ENCODE measurements at places on chromosomes 7 and 10.

- H3K27ac ChIP-seq: no peak overlapping the region
- no peak for DNase-seq
- no peaks in the 10 kb centered on the region for H3K36me3 ChIP-seq
Observed at GRCh38 chr7:27031289-27032172, 64.3 kb downstream of the HOXA1 start.

DNA sequence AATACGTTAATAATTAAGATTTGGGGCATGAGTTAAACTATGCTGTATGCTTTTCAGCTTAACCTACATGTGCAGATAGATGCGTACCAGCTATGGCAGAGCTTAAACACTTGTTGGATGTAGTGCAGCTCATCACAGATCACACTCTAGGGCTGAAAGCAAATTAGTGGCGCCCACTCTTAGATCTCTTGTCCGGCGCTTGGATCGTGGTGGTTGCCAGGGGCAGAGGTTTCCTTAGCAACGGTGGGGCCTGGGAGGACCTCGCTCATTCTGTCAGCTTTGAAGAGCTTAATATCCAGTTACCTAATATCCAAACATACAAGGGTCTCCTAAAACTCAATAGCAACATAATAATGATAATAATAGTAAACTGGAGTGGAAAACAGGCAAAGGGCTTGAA is 548.2 kb upstream of the PFKP start:
- DNase-seq: no peak
- H3K4me3 ChIP-seq: no peak overlapping the region
- no peaks in the 10 kb centered on the region for H3K27me3 ChIP-seq
- H3K27ac ChIP-seq: no peak overlapping the region
- no peaks in the 10 kb centered on the region for H3K36me3 ChIP-seq
- H3K4me1 ChIP-seq: no peaks in the 10 kb centered on the region

GRCh38 chr10:110175406-110175805 is 32.0 kb upstream of the MXI1 start:
- H3K27ac ChIP-seq: no peak overlapping the region
- peaks cover 8% of the 10 kb centered on the region for H3K27me3 ChIP-seq
- DNase-seq: no peak
- H3K4me3 ChIP-seq: no peak overlapping the region
- no peaks in the 10 kb centered on the region for H3K4me1 ChIP-seq

- H3K27ac ChIP-seq: no peak overlapping the region
- no peaks in the 10 kb centered on the region for H3K36me3 ChIP-seq
- DNase-seq: no peak
Observed at GRCh38 chr10:22810643-22811465, 96.5 kb upstream of the PIP4K2A start.

- H3K4me1 ChIP-seq: no peaks in the 10 kb centered on the region
- DNase-seq: no peak
- no peaks in the 10 kb centered on the region for H3K27me3 ChIP-seq
- no peaks in the 10 kb centered on the region for H3K36me3 ChIP-seq
Observed at GRCh38 chr7:143452495-143452894, 9.2 kb downstream of the TAS2R60 start.

- no peaks in the 10 kb centered on the region for H3K27me3 ChIP-seq
- no peak overlapping the region for H3K4me3 ChIP-seq
- no peaks in the 10 kb centered on the region for H3K36me3 ChIP-seq
- H3K4me1 ChIP-seq: no peaks in the 10 kb centered on the region
- H3K27ac ChIP-seq: peak overlapping the region; percentile 60
- DNase-seq: no peak
Observed at GRCh38 chr10:58897236-58897635, 279.2 kb upstream of the PHYHIPL start.

DNA sequence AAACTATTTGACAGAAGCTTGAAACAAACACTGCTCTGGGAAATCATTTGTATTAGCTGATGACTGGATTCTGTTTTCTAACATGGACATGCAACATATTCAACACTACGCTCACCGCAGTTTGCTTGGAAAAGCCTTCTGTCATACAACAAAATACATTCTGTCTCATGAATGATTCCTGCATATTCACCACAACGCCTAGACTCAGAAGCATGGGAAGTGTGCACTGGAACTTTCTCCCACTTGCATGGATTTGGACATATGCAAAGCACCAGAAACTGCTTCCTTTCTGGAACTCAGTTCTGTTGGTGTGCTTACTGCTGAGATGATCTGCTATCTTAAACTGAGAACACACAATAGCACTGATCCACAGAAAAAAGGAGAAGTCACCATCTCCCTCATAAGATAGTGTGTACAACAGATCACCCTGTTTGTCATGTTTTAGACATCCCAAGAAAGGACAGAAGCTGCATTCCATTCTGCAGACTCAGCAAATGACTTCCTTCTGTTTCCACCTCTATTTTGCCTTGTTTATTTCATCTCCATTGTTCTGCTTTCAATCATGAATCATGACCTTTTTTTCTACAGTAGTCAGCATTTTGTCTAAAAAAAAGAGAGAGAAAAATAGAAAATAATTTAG is 115.8 kb downstream of the HTR7 start:
- H3K4me3 ChIP-seq: no peak overlapping the region
- no peaks in the 10 kb centered on the region for H3K27me3 ChIP-seq
- peak; percentile 13 for DNase-seq

GRCh38 chr10:48552946-48553564 is 51.8 kb downstream of the ARHGAP22 start:
- no peaks in the 10 kb centered on the region for H3K27me3 ChIP-seq
- no peaks in the 10 kb centered on the region for H3K36me3 ChIP-seq
- no peak overlapping the region for H3K27ac ChIP-seq
- DNase-seq: no peak
- no peaks in the 10 kb centered on the region for H3K4me1 ChIP-seq

DNA sequence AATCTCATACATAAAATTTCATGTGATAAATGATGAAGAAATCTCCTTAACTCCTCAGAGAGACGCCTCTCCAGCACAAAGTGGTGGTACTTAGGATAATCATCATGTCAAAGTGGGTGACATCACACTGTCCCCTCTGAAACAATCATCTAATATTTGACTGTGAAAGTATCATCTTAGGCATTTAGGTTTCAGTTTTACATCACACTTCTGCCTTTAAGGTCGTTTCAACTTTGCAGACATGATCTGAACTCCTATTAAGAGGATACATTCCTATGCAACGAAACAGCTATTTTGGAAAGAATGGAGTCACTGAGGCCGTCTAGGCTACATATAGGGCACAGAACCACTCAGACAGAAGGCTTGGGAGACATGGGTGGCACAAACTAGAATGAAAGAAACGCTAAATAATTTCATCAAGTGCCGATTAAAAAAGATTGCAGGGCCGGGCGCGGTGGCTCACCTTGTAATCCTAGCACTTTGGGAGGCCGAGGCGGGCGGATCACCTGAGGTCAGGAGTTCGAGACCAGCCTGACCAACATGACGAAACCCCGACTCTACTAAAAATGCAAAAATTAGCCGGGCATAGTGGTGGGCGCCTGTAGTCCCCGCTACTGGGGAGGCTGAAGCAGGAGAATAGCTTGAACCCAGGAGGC is 2.0 kb downstream of the VOPP1 start:
- H3K36me3 ChIP-seq: no peaks in the 10 kb centered on the region
- H3K4me1 ChIP-seq: peaks cover 27% of the 10 kb centered on the region
- no peak overlapping the region for H3K27ac ChIP-seq
- no peak for DNase-seq
- no peaks in the 10 kb centered on the region for H3K27me3 ChIP-seq

- H3K4me3 ChIP-seq: no peak overlapping the region
- no peaks in the 10 kb centered on the region for H3K27me3 ChIP-seq
- H3K27ac ChIP-seq: no peak overlapping the region
- no peaks in the 10 kb centered on the region for H3K4me1 ChIP-seq
- no peaks in the 10 kb centered on the region for H3K36me3 ChIP-seq
Observed at GRCh38 chr10:84114088-84114667, 25.1 kb upstream of the GHITM start.

DNA sequence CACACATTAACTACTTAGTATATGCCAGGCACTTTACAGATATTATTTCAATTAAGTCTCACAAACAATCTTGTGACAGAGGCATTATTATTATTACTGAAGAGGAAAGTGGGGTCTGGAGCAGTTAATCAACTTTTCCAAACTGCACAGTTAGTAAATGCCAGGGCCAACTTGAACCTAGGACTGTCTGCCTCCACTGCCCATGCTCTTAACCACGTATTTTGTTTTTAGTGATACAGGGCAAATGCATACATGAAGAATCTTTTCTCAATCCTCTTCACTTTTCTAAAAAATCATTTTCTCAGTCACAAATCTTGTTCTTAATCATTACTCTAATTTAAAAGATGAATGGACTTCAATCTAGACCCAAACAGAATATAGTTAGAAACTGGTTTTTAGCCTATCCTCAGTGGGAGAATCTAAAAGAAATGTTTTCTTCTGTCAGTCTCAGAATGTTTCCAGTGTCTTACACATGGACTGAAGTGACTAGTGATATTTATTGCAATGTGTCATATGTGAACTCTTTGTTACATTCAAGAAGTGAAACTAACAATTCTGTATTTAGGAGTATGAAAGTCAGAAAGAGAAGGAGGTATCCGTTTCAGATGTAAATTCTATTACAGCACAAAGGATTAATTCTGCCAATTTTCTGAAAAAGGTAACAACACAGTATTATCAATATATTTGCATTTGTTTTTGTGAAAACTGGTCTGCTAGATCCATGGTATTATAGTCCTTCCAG is 55.5 kb upstream of the CCNJ start:
- no peaks in the 10 kb centered on the region for H3K27me3 ChIP-seq
- no peaks in the 10 kb centered on the region for H3K4me1 ChIP-seq
- DNase-seq: no peak
- no peaks in the 10 kb centered on the region for H3K36me3 ChIP-seq

- H3K4me1 ChIP-seq: no peaks in the 10 kb centered on the region
- H3K27me3 ChIP-seq: no peaks in the 10 kb centered on the region
- no peak for DNase-seq
Observed at GRCh38 chr7:95046494-95047240, 139.3 kb downstream of the PPP1R9A start.

DNA sequence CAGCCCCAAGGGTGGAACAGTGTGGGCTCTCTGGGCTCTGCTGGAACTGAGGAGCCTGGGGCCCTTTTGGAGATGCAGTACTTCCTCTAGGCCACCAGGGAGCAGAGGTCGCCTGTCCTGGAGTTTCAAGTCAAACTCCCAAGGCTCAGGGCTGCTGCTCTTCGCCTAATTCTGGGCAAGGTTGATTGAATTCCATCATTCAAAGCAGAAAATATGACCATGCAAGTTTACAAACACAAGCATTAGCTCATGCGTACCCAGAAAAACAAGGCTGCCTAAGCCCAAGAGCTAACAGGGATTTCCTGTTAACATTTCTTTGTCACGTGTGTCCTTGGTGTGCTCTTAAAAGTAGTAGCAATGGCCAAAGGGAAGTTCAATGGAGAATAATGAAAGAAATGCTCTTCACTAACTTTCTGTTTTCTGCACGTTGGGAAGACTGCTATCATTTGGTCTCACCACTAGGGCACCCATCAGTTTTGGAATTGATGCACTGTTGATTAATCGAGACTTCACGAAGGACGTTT is 20.1 kb downstream of the LDB3 start:
- no peak overlapping the region for H3K27ac ChIP-seq
- DNase-seq: peak; percentile 54
- no peak overlapping the region for H3K4me3 ChIP-seq
- H3K27me3 ChIP-seq: no peaks in the 10 kb centered on the region
- H3K36me3 ChIP-seq: no peaks in the 10 kb centered on the region

DNA sequence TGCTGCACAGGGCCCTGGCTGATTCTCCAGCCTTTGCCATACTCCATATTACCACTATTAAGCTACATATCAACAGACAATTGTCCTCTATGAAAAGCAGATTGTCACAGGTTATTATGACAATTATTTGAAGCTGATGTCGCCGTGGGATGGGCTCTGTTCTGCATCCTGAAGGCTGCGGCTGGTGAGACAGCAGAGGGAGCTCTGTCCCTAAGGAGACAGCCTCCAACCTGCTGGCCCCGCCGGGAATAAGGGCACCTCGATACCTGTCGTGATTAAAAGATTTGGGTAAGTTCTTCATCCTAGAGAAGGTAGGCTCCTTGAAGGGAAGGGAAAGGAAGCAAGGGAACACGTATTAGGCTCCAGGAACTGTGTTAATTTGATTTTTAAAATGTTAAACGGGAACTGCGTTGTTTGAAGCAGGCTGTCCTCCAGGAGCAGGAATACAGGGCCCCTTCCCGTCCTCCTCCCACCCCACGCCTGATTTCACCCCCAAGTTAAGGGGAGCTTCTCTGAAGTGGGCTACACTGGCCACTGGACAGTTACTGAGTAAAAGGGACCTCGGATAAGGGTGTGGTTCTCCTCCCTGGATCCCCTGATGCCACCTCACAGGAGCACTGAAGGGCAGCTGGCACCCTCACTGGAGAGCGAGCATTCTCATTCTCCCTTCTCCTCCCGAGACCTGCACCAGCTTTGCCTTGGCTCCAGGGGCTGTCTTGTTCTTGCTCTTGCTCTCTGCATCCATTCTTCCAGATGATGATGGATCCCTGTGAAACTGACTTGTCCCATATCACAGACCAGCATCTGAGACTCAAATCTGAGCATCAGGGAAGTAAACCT is 11.8 kb upstream of the TIAL1 start:
- H3K36me3 ChIP-seq: no peaks in the 10 kb centered on the region
- no peak overlapping the region for H3K4me3 ChIP-seq
- DNase-seq: peak; percentile 20
- H3K27me3 ChIP-seq: no peaks in the 10 kb centered on the region
- H3K27ac ChIP-seq: no peak overlapping the region

DNA sequence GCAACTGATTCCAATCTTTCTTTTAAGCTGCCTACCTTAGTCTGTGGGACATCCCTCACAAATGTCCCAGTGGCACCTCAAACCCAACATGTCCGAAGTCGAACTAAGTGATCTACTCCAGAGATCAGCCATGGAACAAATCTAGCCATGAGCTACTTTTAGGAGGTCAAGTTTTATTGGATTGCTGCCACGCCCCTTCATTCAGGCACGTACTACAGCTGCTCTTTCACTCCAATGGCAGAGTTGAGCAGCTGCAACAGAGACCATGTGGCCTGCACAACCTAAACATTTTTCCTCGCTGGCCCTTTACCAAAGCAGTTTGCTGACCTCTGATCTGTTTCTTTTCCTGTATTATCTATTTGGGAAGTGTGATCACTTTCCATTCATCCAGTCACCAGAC is 192.4 kb upstream of the CDCA7L start:
- no peak overlapping the region for H3K27ac ChIP-seq
- H3K36me3 ChIP-seq: no peaks in the 10 kb centered on the region
- H3K4me1 ChIP-seq: peaks cover 28% of the 10 kb centered on the region
- H3K27me3 ChIP-seq: no peaks in the 10 kb centered on the region

DNA sequence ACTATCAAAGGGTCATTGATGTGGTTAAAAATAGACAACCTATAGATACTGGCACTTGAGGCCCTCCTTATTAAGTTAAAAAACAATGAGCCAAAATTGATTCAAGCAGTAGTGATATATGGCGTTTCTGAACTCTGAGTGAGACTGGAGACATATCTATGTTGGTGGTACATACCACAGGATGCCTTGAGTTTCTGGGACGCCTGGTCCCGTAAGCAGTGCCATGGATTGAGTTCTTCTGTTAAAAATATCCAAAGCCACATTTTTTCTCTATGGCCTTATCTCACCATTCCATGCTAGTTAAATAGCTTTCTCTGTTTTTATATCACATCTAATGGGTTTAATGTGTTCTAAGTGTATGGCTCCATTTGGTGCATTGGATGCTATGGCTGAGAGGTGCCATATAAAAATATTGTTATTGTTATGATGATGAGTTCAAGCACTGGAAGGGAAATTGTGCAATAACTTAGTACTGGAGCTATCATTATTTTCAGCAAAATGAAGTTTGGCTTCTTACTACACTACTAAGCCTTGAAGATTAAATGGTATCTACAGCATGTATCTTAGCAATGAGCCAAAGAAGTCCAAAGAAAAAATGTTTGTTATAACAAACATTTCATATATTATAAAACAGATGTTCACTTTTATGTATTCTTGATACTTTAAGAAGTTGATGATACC is 713.9 kb downstream of the SUGCT start:
- H3K4me3 ChIP-seq: no peak overlapping the region
- H3K27me3 ChIP-seq: no peaks in the 10 kb centered on the region
- no peak overlapping the region for H3K27ac ChIP-seq
- no peaks in the 10 kb centered on the region for H3K36me3 ChIP-seq
- DNase-seq: no peak
